ENCODE measurements at places on chromosomes 2 and 18.
A peak's percentile ranks its signal among the peaks of the same experiment; 100 is the strongest.

DNA sequence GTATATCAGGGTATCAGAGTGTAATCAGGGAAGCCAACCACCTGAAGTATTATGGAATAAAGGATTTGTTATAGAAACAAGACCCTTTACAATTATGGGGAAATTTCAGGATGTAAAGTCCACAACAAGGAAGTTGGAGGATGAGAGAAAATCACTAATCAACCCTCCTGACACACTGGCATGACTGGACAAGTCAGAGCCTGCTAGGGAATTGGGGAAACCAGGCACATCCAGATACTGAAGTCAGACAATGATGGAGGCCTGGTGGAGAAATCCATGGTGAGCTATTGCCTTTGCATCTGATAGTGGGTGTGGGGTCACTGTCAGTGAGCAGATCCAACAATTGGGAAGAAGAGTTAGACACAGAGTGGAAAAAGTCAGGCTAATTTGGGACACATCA lies 158.8 kb upstream of the FBXO11 start:
- DNase-seq = no peak

GRCh38 chr18:9353596-9353995 lies 19.0 kb downstream of the TWSG1 start:
- no peak for DNase-seq

GRCh38 chr2:37323781-37324535 lies 675 bp downstream of the PRKD3 start:
- peak; percentile 9 for DNase-seq

GRCh38 chr2:158006961-158007719 lies 94.5 kb upstream of the UPP2 start:
- DNase-seq = no peak

DNA sequence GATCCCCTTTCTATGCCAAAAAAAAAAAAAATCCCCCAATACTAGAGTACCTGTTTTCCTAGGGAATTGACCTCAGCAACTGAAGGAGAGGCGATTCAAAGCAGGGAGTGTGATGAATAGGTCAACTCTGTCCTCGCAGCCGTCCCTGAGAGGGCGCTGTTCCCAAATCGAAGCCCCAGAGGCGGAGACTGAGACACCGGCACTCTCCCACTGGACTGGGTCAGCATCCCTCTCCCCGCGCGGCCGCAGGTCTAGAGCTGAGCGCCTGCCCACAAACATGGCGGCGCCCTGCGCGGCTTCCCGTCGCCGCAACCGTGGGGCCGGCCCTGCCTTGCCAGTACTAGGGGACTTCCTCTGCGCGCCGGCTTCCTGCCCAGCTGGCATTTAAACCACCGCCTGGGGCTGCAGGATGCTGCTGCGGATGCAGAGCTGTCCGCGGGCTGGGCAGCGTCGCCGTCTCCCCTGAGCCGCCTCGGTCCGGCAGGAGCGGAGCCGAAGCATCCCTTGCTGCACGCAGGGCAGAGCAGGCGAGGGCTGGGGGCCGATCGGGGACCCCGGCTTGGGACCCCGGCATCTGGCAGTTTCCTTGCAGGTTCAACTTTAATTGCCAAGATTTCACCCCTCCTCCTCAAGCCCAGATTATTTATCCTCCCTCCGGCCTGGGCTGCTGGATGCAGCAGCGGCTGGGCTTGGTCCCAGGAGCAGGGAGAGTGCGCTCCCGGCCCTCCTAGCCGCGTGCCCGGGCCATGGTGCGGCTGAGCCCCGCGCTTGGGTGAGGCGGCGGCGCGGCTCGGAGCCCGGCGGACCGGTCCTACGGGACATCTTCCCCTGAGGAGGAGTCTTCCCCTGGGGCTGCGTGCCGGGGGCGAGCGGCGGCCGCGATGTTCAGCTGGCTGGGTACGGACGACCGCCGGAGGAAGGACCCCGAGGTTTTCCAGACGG lies at the start of gene EHD3:
Gene EHD3, plus strand, starts transcription at position 412 of the 942 bp plus-strand sequence. Its CDS starts 470 bp downstream, at position 882.
- peak; percentile 57 for DNase-seq

DNA sequence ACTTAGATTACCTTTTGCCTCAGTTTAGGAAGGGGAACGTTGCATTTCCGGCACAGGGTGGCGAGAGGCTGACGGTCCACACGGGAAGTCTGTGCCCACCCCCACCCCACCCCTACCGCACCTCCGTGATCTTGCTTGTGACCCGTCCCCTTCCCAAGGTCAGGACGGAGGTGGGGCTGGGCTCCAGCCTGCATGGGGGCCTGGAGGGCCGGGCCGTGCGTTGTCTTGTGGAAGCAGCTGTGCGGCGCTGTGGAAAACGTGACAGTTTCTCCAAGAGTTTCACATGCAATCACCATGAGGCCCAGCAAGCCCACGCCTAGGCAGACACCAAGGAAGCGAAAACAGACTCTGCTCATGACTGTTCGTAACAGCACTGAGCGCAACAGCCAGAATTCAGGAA lies 76.8 kb upstream of the HDAC4 start:
- DNase-seq = no peak

DNA sequence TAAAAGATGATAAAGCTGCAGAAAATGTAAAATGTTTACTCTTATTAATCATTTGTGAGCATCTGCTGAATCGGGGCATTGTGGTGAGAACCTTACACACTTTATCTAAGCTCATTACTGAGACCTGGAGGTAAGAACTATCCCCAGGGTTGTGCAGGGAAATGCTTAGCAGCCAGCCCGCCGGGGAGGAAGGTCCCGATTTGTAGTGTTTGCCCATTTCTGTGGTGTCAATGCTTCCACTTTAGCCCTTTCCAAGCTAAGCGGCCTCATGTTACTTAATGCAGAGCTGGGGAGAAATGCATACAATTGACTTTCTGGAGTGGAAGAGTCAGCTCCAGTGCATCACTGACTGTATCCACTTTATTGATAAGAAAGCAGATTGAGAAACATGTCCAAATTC lies 20.8 kb upstream of the KCNK3 start:
- DNase-seq = no peak

- DNase-seq = no peak
Measured at GRCh38 chr2:23411752-23412431, 26.9 kb downstream of the KLHL29 start.

- DNase-seq = no peak
Measured at GRCh38 chr18:3816610-3817363, 366.8 kb downstream of the TGIF1 start.

GRCh38 chr2:38301340-38301968 lies 75.6 kb downstream of the ATL2 start:
- no peak for DNase-seq

DNA sequence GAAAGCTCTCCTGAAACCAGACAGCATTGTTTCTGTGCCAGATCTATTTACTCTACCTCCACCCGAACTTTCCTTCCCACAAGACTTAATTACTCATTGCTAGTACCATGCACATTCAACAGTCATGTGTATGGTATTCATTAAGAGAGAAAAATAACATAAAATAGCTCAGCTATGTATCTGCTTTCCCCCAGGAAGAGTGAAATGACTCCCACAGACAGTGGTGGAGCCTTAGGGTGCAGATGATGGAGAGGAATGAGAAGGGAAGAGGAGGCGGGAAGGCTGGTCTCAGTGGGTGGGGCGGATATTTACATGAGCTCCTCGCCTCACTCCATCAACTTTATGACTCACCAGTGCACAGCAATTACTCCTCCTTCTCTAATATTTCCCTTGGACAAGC lies 724.5 kb downstream of the EPHA4 start:
- DNase-seq = no peak

DNA sequence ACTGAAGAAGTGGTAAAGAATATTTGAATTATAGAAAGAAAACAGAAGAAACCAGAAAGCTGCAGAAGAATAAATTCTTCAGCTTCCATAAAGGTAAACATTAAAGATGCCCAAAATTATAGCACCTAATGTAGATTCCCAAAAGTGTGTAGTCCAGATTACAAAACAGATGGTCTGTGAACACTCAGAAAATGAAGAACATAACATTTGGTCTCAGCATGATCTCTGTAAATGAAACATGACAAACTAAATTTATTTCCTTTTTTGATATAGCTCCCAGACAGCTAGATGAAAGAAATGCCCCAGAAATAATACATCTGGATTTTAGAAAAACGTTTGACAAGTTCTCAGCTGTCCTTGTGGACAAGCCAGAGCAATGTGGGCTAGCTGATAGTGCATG lies 794.2 kb upstream of the NXPH2 start:
- no peak for DNase-seq

DNA sequence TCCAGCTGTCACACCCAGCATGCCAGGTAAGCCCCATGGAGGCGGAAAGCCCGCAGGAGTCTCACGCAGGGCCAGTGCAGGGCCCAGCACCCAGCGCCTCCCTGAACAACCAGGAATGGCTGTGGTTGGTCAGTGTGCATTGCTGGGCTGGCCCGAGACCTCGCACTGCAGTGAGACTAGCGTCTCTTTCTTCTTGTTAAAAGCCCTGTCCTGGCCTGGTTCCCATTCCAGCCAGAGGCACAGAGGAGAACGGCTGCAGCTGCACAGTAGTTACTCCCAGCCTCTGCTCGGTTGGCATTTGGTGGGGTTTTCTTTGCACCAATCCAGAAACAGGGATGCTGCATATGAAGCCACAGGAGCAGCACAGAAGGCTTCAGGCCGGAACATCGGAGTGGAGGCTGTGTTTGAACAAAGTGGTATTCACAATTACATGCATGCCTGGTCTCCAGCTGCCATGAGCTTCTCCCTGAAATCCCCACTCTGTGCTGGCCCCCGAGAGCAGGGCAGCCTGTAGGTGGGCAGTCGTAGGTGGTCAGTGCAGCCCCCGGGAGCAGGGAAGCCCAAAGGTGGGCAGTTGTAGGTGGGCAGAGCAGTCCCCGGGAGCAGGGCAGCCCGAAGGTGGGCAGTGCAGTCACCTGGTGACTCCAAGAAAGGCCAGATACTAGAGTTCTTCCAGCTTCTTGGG lies 163.7 kb upstream of the PXDN start:
- DNase-seq = no peak

GRCh38 chr2:219423652-219424377 lies 5.6 kb downstream of the DES start:
- DNase-seq = no peak

DNA sequence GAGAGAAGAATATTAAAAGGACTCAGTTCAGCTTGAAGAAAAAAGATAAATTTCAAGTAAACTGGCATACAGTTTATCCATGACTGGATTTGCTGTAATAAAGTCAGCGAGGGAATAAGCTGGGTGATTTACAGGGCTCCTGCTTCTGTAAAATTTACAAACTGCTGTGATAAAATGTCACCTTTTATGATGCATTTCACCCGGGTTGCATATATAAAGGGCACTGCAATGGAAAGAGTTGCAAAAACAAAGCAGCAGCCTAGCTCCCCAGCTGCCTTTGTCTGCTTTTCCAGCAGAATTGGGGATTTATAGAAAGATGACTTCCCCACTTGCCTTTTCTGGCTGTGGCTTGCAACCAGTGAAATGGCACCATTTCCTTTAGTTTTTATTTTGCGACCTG lies 132.5 kb upstream of the LHCGR start:
- no peak for DNase-seq

DNA sequence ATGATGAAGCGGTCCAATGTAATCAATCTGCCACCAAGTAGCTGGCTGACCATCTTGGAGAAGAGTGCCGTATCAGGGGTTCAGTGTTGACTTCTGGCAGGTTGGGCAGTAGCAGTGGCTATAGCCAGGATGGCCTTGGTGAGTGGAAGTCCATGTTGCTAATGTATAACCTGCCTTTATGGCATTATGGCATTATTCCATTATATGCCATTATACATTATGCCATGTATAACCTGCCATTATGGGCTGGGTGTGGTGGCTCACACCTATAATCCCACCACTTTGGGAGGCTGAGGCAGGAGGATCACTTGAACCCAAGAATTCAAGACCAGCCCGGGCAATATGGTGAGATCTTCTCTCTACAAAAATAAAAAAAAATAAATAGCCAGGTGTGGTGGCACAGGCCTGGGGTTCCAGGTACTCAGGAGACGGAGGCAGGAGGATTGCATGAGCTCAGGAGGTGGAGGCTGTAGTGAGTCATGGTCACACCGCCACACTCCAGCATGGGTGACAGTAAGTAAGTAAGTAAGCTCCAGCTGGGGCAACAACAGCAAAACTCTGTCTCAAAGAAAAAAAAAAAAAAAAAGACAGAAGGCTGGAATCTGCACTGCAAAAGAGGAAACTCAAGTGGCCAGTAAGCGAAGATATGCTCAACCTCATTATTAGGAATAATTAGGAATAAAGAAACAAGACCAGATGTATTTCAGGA lies 24.4 kb upstream of the EMILIN2 start:
- DNase-seq = no peak

DNA sequence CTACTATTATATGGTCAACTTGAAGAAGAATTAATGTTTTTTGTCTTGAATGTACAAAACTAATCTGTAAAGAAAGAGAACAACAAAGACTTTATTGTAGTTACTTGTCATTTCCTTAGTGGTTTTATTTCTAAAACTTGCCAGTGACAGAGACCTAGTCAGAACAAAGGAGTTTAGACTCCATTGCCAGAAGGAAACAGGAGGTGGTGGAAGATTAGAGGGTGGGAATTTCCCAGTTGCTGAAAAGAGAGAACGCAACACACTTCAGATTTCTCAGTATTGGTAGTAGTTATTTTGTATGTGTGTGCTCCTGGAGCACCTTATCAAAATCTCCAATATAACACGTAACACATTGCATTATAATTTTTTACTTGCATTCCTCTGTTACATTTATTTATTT lies 81.4 kb downstream of the CDCA7 start:
- DNase-seq = no peak

DNA sequence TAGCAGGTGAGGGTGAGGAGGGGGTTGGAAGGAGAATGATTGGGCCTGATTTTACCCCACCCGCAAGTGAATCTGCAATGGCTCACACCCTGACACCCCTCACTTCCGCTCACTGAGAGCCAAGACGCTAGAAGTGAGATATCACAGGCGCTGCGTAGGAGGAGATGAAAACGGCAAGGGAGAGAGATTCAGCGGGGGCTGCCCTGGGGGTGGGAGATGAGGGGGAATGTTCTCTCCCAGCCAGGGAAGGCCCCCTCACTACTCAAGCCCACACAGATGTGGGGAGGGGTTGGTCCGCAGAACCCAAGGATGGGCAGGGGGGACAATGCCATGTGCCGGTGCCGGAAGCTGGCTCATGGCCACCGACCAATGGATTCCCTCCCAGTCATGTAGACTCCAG lies 32.9 kb downstream of the LOXHD1 start:
- no peak for DNase-seq

DNA sequence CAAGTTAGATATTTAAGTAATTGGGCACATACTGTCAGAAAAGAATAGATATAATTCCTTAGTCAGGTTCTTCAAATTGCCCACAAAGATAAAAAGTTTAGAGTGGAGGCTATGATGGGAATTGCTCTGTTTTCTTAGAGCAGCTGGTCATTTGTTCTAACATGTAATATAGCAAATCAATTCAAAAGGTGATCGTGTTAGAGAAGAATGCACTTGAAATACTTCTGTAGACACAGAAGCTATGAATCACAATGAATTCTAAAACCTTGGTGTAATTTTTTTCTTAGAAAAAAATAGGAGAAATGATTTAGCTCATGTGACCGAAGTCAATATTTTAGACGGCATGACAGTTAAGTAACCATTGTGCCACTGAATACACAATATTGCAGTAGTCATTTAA lies 918.1 kb upstream of the LRATD1 start:
- DNase-seq = no peak

- no peak for DNase-seq
Measured at GRCh38 chr2:145411493-145411892, 891.6 kb upstream of the ZEB2 start.

Data from stimulated activated CD8-positive, alpha-beta memory T cell treated with anti-CD3 and anti-CD28 coated beads, Interleukin-15, amount 100 ng/mL, for 24 hours (primary cell).